Stimulated activated CD8-positive, alpha-beta memory T cell treated with anti-CD3 and anti-CD28 coated beads, Interleukin-4, amount 100 ng/mL, for 24 hours (primary cell): ENCODE measurements at places on chromosomes 13 and 19.

DNA sequence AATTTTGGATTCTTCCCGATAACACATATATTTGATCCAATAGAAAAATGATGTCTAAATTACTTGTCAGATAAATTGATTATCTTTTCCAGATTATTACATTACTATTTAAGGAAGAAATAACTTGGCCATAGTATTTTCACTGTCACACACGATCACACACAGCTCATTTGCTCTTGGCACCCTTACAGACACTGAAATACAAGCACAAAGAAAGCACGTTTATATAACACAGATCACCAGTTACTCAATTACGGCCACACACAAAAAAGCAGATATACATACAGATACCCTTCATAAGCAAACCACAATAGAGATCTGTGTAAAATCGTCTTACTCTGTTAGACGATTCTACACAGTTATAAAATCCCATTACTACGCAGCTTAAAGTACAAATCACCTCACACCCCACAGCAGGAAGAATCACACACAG lies 716 bp upstream of the ZNF420 start:
- DNase-seq = no peak

DNA sequence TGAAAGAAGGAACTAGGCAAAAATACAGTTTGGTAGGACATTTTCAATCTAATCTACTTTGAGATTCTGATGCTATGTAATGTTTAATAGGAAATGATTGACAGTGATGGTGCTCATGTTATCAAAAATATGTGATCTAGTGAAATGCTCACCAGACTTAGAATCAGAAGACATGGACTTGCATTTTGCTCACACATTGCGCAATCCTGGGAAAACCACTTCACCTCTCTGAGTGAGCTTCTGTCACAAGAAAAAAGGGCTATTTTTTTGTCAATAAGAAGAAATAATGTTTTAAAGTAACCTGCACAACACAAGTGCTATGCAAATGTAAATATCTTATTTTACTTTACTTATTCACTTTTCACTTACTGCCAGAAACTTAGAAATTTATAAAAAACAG lies 380.9 kb upstream of the HTR2A start:
- no peak for DNase-seq

GRCh38 chr19:11382898-11383705 lies 1.0 kb downstream of the EPOR start:
- no peak for DNase-seq

DNA sequence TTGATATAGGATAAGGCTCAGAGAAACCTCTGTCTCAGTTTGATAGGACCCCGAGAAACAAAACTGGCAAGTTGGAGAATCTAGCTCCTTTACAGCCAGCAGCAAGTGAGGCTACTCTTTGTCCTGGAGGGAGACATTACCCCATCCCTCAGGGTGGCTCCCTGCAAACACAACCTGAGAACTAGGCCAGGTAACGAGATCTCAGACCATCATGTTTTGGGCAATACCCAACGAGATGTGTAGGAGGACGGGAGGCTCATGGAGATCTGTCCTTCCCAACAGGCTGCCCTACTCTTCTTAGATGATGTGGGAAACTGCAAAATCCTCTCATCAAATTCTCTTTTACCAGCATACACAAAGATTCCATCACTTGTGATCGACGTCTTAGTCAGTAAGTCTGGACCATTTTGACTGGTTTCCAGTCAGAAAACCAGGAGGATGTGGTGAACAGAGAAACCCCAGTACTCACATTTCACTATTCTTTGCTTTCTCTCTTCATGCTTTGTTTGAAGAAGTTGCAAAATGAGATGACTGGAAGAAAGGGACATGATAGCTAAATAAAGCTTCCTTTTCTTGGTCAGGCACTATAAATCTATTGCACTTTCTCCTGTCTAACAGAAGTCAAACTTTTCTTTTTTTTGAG lies 6.0 kb upstream of the CTU1 start:
- no peak for DNase-seq

DNA sequence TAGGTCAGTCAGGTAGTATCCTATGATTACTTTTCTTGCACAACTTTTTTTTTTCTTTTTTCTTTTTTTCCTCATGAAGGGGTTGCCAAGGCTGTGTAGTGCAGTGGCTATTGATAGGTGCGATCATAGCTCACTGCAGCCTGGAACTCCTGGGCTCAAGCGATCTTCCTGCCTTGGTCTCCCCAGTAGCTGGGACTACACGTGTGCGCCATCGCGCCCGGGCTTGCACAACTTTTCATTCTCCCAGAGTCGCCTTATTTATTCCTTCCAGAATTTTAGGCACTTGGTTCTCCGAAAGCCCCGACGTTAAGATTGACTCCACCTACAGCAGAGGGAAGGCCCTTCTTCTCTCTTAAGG lies 867 bp upstream of the ZNF613 start:
- no peak for DNase-seq

GRCh38 chr19:17549085-17549740 lies 6.2 kb upstream of the COLGALT1 start:
- no peak for DNase-seq

DNA sequence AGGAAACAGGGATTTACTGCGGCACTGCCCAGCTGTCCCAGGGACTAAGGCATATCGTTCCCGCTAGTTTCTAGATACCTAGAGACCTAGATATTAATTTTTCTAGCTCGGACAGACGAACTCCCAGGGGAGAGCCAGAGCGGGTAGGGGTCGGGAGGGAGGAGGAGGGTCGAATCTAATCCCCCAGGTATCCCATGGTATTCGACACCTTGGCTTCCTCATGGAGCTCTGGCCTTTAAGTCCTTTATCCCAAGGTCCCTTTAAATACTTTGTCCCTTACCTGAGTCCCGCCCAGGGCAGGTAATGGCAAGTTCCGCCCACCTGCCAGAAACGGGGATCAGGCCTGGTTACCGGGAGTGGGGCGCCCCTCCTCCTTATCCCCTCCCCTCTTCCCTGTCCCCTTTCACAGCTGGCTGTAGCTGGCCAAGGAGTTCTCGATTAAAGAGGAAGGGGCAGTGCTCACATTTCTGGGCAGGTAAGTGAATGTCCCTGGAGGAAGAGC lies at the start of gene PRRG2:
TSS of gene PRRG2 (plus strand) at position 310 of the 502 bp plus-strand sequence. CDS start 1,904 bp downstream, outside the sequence.
- DNase-seq = no peak

DNA sequence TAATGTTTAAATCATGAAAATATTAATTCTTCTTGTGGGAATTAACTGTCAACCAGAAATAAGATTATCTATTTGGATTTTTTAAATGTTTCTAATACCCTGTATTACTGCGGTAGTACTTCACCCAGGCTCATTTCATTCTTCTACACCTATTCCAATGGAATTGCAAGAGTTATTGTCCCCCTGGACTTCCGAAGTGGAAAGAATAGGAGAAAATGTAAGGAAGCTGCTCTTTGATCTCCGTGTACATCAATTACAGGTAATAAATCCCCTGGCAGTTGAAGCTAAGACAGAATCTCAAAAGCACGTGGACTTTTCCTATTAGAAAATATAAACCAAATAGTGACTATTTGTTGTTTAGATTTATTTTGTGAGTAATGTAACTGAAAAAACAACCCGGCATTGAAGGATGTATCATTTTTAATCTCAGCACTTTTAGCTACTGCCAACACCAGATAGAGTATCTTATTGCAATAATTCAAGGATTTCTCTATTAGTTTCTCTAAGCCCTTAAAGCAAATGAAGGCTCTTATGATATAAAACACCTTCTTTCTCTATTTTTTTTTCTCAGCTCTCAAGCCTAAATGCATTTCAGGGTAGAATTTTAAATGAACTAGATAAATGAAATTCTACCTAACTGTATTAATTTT lies 77.3 kb downstream of the MZT1 start:
- no peak for DNase-seq

DNA sequence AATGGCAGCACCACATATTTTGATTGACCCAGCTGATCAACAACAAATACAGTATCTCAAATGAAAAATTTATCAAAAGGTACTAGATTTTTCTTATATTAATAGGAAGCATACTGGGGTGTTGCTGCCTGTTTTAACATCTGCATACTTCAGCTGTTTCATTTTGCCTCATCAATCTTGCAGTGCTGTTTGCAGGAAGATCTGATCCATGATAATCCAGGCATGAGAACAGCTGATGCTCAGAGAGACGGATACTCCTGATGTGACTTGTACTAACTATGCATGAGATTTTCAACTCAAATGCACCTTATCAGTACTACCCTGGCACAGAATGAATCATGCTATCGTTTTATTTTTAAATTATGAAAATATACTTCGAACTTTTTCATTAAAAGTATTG lies 2136.8 kb downstream of the PCDH9 start:
- no peak for DNase-seq

GRCh38 chr13:77898097-77898496 lies 20.5 kb downstream of the EDNRB start:
- DNase-seq = no peak

DNA sequence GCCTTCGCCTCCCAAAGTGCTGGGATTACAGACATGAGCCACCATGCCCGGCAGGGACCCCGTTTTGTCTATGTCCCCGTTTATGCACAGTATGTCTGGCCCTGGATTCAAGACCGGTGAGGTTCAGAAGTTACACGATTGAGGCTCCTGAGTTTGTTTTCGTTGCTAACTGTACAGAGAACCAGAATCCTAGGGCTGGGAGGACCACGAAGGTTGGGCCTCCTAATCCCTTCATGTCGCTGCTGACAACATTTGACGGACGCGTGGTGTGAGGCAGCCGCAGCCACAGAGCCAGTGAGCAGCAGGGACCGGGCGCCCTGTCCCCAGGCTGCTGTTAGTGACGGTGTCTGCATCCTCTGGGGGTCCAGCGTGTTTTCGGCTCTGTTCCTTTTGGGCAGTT lies 91.4 kb downstream of the ATP11A start:
- no peak for DNase-seq

GRCh38 chr13:70964874-70965273 lies 856.6 kb upstream of the KLHL1 start:
- no peak for DNase-seq

GRCh38 chr19:20107301-20107700 lies 29.5 kb downstream of the ZNF90 start:
- DNase-seq = no peak

- DNase-seq = no peak
Observed at GRCh38 chr13:87851410-87851809, 180.2 kb downstream of the SLITRK5 start.

- DNase-seq = no peak
Observed at GRCh38 chr13:113647351-113648215, 10.4 kb downstream of the ATP4B start.

DNA sequence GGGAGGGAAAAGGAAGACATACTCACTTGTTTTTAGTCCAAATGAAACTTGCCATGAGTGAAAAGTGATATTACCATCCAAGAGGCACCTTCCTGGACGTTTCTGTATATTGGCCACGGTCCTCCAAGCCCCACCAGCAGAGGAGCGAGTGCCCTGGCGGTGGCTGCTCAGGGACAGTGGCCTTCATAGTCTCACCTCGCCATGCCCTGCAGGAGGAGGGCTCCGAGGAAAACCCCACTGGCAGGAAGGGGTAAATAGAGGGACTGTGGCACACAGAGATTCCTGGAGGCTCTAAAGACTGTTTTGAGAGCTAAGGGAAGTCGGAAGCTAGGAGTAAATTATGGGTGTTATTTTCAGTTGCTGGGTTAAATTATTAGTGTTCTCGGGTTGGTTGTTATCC lies 98.4 kb upstream of the UBL3 start:
- no peak for DNase-seq

- no peak for DNase-seq
Observed at GRCh38 chr13:25908366-25908765, 143.4 kb downstream of the SHISA2 start.

DNA sequence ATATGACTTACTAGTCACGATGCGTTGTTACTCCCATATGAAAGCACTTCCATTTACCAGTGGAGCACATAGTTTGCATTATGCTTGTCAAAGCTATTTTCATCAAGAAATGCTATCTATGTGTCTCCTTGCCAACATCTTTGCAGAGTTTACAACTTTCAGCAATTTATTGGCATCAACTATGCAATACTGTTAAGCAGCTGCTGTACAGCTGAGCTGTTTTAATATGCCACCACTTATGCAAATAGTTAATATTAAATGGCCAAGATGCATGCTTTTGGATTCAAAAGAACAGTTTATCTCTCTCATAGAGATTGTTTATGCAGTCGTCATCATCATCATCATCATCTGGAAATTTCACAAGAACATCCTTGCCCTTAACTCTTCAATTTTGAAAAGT lies 67.9 kb upstream of the KLF5 start:
- no peak for DNase-seq

- no peak for DNase-seq
Observed at GRCh38 chr13:74409551-74409950, 275.3 kb upstream of the KLF12 start.

- no peak for DNase-seq
Observed at GRCh38 chr19:45247136-45247535, 1.9 kb upstream of the EXOC3L2 start.

- no peak for DNase-seq
Observed at GRCh38 chr13:94656766-94657165, 55.1 kb downstream of the GPR180 start.

- no peak for DNase-seq
Observed at GRCh38 chr13:45320876-45321629, 19.9 kb downstream of the TPT1 start.

GRCh38 chr19:48858984-48859710 lies 9.3 kb downstream of the PLEKHA4 start:
- DNase-seq = peak; percentile 67
